Fibroblast of skin of abdomen (primary cell): ENCODE measurements at places on chromosomes 3 and 15.
A peak's percentile ranks its signal among the peaks of the same experiment; 100 is the strongest.

DNA sequence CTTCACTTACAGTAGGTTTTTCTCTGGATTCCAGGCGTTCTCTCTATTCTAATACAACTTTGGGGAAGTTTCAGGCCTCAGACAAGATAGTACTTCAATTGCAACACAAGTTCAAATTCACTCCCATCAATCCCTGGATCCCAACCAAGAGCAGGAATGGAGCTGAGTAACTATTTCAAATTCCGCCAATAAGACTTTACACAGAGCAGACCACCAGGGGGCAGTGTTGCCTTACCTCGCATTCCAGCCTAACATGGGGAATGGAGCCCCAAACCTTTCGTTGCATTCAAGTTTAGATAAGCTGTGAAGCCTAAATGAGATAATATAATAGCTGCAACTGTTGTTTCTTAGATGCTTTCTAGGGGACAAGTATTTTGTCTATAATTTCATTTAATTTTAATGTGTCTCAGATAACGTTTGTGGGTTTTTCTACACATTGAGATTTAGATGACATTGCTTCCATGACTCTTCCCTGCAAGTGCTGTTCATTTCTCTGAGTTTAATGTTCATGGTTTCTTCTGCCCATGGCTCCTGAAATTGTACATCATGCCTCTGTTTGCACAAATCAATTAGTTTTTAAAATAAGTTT is 186.7 kb downstream of the NSUN3 start:
- peak; percentile 72 for DNase-seq

DNA sequence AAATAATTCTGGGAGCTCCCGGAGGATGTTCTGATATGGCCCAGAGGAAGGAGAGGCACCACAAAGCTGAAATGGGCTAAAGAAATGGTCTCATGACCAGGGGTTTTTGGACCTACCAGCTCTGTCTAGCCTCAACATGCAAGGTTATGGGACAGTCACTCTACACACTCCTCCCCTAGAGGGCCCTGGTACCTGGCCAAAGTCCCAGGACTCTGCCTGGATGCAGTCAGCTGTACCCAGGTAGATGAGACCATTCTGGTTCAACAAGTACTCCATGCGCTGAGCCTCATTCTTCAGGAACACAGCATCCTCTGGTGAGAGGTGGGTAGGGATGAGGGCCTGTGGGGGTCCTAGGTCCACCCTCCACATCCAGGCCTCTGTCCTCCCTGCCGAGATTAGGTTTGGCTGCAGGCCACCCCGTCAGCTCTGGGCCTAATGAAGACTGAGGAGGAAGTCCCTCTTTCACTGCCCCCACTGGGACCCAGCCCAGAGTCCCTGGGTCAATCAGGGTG is 9.5 kb downstream of the EPB42 start:
- no peak for DNase-seq

DNA sequence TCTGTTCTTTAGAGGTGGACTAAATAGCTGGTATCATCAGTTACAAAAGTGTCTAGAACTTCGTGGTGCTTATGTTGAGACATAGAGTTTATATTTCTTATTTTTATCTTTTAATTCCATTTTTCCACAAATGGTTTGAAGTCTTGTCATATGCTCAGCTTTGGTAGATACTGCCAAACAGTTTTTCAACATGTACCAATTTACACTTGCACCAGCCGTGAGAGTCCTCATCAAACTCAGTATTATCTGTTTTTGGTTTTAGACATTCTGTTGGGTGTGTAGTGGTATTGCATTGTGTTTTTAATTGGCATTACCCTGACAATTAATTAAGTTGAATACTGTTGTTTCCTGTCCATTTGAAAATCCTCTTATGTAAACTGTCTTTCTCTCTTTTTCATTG is 16.7 kb downstream of the ISLR2 start:
- DNase-seq: no peak

DNA sequence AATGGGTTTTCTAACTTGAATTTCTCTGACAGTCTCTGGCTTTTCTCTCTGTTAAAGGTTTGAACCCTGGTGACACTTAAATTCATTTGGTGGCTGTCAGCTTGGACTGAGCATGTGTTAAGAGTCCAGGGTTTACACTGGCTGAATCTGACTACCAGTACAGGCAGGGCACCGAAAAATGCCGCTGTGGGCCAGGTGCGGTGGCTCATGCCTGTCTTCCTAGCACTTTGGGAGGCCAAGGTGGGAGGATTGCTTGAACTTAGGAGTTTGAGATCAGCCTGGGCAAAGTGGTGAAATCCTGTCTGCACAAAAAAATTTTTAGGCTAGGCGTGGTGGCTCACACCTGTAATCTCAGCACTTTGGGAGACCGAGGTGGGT is 1.8 kb downstream of the MANF start:
- DNase-seq: no peak

DNA sequence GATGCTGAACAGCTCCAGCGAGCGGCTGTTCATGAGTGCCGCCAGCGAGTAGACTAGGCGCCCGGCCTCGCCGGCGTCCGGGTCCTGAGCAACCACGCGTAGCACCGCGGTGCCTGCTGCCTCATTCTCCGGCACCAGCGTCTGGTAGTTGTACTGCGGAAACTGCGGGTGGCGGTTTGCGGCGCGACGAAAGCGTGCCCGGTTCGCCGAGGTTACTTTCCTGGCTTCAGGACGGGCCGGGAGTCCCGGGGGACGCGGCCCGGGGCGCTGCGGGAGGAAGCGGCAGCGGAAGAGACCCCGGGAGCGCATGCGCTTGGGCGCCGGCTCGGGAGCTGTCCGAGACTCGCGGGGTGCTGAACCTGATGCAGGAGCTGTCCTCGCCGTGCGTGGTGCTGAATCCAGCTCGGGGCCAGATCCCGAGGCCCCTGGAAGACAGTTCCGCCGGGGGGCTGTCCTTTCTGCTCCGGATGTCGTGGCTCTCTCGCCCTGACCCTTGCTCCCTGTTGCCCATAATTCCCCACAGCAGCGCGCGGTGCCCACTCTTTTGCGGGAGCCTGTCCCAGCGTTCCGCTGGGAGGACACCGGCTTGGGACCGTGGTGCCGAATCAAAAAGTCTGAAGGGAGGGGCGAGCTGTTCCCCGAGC is 1.1 kb downstream of the CELSR3 start:
- DNase-seq: peak; percentile 44

DNA sequence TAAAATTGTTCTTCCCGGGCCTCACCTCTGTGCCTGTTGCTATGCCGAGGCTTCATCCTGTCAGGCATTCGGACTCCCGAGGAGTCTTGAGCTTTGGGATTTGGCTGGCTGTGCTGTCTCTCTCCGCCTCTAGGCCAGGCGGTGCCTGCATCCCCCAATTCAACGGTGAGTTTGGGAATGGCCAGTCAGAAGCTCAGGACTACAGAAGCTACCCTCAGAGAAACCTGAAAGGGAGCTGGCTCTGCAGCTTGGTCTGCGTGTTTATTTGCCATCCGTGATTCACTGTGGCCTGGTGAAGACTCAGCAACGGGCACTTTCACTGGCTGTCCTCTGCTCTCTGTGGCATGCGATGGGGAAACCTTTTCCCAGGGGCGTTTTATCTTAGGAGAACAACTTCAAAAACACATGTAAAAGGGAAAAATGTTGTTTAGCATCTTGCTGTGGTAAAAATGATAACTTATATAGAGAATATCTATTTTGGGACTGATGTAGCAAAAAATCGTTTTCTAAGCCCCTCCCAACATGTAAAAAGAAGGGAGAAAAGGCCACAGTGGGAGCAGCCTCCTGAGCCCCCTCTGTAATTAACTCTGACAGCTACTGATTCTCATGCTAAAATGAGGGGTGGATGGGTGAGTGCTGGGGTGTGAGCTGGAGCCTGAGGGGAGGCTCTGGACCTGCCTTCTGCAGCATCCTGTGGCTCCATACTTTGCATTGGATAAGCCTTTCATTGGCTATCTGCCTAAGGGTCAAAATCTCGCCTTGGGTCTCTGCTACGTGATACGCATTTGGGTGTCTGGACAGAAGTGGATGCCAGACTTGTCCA is 103.4 kb upstream of the KLHL25 start:
- DNase-seq: no peak

DNA sequence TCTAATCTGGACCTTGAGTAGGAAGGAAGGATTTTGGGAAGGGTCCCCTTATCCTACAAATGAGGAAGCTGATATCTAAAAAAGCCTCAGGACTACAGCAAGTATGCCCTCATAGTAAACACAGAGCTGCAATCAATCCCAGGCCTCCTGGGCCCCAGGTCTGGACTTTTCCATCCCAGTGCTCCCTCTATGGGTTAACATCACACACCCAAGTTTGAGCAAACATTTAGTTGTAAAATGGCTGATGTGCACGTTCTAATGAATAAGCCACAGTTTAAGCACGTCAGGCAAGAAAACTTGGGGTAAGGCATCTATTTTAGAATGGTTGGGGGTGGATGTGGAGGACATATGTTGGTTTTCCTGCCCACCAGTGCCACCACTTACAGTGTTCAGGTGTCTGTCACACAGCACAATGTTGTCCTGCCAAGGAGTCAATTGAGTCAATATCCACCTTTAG is 44.3 kb upstream of the UBE2E1 start:
- peak; percentile 44 for DNase-seq

DNA sequence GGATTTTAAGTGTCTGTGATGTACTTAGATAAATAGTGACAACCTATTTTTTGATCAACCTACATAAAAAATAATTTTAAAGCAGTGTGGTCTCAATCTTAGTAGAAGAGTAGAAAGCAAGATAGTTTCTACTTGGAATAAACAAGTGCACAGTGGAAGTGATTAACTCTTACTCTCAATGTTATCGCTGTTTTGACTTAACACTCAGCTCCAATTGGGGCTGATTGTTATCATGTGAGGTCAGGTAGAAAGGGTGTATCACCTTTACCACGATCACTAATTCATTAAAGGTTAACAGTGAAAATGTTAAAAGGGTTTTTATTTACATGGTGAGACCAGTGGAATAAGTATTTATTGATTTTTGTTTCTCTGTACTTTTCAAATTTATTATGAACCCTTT is 22.4 kb upstream of the APH1B start:
- no peak for DNase-seq

GRCh38 chr3:185187391-185187790 is 34.5 kb upstream of the C3orf70 start:
- no peak for DNase-seq

DNA sequence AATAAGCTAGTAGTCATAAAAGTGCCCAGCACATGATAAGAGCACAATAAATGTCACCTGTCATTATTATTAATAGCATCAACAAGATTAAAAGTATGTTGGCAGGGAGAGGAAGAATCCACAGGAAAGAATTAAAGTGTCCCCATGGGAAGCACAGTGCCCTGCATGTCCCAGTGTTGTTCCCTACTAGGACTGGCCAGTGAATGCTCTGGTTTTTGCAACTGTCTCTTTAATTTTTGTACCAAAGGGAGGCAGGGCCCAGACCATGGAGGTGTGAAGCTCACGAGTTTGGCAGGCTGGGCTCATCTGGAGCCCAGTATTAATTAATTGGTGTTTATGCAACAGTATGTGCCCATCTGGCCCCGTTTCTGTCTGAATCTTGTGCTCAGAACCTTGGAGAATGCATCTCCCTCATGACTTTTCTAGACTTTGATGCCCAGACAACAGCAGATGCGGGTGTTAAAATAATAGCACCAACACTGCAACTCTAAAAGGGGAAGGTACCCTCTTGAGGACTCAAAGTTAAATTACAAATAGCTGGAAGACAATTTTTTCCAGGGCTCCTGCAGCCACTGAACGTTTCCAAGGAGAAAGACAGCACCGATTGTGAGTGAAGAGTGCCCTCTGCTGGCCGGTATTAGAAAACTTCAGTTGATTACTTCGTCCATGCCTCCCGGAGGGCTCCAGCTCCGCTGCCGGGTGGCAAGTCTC is 71.9 kb upstream of the SPATA12 start:
- peak; percentile 74 for DNase-seq

GRCh38 chr15:65067645-65068402 is at the start of gene RASL12:
RASL12 (minus strand) TSS chr15:65067991; CDS start chr15:65067835, 156 bp downstream.
- no peak for DNase-seq

GRCh38 chr3:15051531-15051930 is 13.6 kb downstream of the MRPS25 start:
- peak; percentile 14 for DNase-seq

GRCh38 chr3:160758929-160759577 is 3.0 kb downstream of the PPM1L start:
- no peak for DNase-seq

DNA sequence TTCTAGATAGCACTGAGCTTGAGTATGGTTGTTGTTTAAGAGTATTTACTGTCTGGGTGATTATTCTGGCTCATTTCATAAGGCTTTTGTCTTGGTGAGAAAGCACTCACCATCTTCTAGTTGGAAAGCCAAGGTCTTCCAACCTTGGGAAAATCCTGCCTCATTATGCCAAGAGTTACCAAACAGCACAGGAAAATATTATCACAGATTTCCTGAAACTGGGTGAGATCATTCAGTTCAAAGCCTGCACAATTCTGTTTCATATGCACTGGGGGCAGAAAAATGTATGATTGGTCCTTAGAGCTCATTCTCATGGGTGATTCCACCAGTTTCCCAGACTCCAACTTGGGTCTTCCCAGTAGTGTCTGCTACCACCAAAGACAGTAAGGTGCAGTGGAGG is 291.8 kb downstream of the RORA start:
- DNase-seq: no peak

- no peak for DNase-seq
These were observed 59.1 kb upstream of the TOP2B start for GRCh38 chr3:25723802-25724201.

GRCh38 chr3:14208977-14209394 is 30.4 kb downstream of the LSM3 start:
- peak; percentile 51 for DNase-seq

GRCh38 chr15:62742409-62743171 is 300.0 kb upstream of the TPM1 start:
- DNase-seq: peak; percentile 92

DNA sequence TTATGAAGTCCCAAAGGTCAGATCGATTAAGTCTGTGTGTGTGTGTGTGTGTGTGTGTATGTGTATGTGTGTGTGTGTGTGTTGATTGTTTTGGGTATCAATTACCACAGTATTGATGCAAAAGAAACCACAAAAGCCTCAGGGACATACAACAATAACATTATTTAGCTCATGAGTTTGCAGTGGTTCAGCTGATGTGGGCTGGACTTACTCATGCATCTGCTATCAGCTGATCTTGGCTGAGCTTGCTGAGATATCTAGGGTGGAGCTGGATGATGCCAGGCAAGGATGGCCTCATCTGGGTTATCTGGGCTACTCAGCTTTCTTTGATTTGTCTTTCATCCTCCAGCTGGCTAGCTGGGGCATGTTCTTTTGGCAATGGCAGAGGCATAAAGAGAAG is 82.4 kb upstream of the PRR23C start:
- DNase-seq: no peak

- DNase-seq: no peak
These were observed 291.6 kb upstream of the GADL1 start for GRCh38 chr3:31186041-31186440.
